ENCODE measurements at places on chromosomes 12 and 14. TPM values are rescaled to one million over a fixed set of nuclear protein-coding genes. Genes with fewer than 3 reads are reported as not detected.

GRCh38 chr12:7344833-7345606, 41.1 kb downstream of the ACSM4 start:
- no peak for DNase-seq

DNA sequence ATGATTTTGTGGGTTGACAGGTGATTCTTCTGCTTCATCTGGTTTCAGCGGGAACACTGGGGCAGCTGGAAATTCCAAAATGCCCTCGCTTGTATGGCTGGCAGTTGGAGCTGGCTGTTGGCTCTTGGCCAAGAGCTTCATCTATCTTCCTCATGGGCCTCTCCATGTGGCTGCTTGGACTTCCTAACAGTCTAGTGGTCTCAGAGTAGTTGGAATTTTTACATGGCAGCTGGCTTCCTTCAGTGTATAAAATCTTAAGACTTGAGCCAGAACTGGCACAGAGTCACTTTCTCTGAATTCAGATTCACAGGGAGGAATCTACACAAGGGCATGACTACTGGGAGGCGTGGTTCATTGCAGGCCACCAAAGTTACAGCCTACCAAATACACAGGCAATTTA, 204.9 kb upstream of the RMST start:
- no peak for DNase-seq

DNA sequence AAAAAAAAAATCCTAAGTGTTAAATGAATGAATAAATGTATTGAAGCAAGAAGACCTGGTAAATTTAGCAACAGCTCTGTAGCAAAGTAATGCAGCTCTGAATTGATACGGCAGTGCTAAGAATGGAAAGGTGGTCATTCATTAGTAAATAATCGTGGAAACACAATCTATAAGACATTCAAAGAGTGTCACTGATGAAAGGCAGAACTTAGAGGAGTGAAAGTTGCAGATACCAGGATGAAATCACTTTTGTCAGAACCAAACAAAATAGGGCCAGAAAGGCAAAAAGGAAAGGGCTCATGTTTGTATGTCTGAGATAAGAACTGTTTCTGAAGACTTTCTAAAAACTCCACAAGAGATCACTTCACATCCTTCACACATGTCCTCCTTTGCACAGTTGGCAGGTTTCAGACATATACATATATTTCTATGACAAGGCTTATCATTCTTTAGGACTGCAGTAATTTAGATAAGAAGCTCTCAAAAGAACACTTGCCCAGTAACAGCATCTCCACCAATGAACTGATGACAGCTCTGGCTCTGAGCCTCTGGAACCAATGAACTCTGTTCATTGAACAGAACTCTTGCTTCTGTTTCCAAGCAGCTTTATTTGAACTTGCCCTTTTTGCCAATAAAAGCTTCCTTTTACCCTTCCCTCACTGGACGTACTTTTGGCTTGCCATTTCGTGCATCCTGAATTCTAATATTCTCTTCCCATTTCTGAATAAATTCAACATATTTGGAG, 4.2 kb upstream of the LRR1 start:
- peak; percentile 68 for DNase-seq

PCBP2 gene
- total RNA-seq = 492 TPM

ATP23 gene
- total RNA-seq = 41.8 TPM

KRT73 gene
- not detected for total RNA-seq

GRCh38 chr12:128267131-128267622, at the start of gene TMEM132C:
Gene TMEM132C (plus strand): TSS chr12:128267170. CDS start chr12:128267403, 233 bp downstream.
- DNase-seq = no peak

TMEM121 gene
- not detected for total RNA-seq

GRCh38 chr12:68530965-68531364, 79.7 kb upstream of the RAP1B start:
- no peak for DNase-seq

DNA sequence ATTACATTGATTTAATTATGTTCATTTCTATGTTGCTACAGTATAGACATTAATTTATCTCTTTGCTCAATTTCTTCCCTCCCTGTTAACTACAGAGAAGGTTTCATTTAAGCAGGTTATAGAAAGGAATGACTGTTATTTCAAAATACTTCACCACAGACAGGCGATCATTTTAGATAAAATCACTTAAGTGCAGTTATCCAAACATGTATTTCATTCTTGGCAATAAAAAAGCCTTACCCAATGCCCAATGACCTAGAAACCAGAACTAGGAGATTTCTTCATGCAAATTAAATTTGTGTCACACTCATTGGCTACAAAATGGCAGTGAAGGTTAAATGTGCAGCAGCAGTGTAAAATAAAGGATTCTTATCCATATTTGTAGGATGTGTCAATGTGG, 266.4 kb downstream of the KCNH5 start:
- DNase-seq = no peak

DNA sequence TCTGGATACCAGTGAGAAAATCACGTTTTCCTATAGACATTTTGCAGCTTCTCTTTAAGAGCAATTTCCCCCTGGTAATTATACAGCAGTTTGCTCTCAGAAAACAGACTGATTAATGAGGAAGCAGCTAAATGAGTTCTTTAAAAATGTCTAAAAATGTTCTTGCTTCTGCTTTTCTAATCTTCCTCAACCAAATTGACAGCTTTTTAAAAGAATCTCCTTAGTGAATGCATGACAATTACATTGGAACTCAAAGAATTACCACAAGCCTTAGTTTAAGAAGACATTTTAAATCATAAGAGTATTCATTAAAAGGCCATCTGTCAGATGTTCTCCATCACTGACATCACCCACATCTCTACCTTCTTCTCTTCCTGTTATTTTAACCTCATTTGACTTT, 135.8 kb upstream of the PLXNC1 start:
- DNase-seq = no peak

DNA sequence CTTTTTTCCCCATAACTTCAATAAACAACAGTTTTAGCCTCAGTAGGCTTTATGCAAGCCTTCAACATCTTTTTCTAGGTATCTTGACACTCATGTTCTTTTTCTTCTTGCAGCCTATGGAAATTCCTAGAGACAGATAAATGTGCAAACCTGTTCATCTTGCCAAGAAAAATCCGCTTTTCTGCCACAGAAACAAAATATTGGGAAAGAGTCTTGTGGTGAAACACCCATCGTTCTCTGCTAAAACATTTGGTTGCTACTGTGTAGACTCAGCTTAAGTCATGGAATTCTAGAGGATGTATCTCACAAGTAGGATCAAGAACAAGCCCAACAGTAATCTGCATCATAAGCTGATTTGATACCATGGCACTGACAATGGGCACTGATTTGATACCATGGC, 295.9 kb downstream of the ZFP36L1 start:
- no peak for DNase-seq

PTPN6 gene
- 41.9 TPM for total RNA-seq

GRCh38 chr12:131101006-131101405, 147.3 kb downstream of the ADGRD1 start:
- no peak for DNase-seq

GRCh38 chr12:18414671-18415070, 153.4 kb downstream of the PIK3C2G start:
- DNase-seq = no peak

- DNase-seq = peak; percentile 54
These were observed 16.7 kb upstream of the CD163L1 start for GRCh38 chr12:7460375-7461259.

GNG2 gene
- 13.2 TPM for total RNA-seq

NANOG gene
- total RNA-seq = 0.16 TPM

APOF gene
- not detected for total RNA-seq

GRIP1 gene
- 9.0 TPM for total RNA-seq

GRCh38 chr12:11542599-11542998, 106.9 kb upstream of the ETV6 start:
- no peak for DNase-seq

GRCh38 chr14:104750056-104750752, 2.7 kb upstream of the SIVA1 start:
- DNase-seq = no peak

GLI1 gene
- total RNA-seq = 0.79 TPM

Measured in transverse colon (tissue), 4 donors.